Spleen (tissue), 13 donors: ENCODE measurements at places on chromosomes 1 and 21. TPM values are rescaled to one million over a fixed set of nuclear protein-coding genes. Genes with fewer than 3 reads are reported as not detected.

JAM2 gene
- 1.2 TPM for total RNA-seq

SLC9C2 gene
- total RNA-seq, result 1.4 TPM

FNBP1L gene
- 8.1 TPM for total RNA-seq

FRRS1 gene
- 7.3 TPM for total RNA-seq

IFT25 gene
- total RNA-seq, result 26.9 TPM

DNA sequence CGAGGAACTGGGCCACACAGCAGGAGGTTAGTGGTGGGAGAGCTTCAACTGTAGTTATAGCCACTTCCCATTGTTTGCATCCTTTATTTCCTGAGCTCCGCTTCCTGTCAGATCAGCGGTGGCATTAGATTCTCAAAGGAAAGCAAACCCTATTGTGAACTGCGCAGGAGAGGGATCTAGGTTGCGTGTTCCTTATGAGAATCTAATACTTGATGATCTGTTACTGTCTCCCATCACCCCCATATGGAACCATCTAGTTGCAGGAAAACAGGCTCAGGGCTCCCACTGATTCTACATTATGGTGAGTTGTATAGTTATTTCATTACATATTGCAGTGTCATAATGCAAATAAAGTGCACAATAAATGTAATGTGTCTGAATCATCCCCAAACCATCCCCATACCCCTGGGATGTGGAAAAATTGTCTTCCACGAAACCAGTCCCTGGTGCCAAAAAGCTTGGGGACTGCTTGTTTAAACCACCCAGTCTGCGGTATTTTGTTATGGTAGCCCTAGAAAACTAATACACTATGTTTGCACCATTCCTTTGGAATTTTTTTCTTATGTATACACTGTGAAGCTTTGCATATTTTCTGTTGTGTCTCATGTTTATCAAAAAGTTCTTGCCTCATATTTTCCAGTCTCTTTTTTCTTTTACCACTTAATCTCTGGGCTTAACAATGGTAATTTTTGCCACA lies 136.6 kb upstream of the IVNS1ABP start:
- no peak for DNase-seq

DNA sequence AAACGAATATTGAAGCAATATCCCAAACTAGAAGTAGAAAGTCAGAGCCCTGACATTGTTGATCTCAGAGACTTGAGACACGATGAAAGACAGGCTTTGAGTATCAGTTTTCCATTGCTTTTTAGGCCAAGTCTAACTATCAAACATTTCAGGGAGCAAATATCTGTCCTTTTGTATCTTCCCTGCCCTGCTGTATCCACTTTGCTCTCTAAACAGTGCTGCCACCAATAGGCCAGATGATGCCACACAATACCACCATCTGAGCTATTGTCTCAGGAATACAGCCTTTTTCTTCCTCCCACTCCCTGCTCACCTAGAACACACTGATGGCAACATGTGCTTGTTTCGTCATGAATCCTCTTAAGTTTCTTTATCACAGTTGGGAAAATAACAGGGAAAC lies 62.6 kb upstream of the SPAG17 start:
- DNase-seq, result no peak

DNA sequence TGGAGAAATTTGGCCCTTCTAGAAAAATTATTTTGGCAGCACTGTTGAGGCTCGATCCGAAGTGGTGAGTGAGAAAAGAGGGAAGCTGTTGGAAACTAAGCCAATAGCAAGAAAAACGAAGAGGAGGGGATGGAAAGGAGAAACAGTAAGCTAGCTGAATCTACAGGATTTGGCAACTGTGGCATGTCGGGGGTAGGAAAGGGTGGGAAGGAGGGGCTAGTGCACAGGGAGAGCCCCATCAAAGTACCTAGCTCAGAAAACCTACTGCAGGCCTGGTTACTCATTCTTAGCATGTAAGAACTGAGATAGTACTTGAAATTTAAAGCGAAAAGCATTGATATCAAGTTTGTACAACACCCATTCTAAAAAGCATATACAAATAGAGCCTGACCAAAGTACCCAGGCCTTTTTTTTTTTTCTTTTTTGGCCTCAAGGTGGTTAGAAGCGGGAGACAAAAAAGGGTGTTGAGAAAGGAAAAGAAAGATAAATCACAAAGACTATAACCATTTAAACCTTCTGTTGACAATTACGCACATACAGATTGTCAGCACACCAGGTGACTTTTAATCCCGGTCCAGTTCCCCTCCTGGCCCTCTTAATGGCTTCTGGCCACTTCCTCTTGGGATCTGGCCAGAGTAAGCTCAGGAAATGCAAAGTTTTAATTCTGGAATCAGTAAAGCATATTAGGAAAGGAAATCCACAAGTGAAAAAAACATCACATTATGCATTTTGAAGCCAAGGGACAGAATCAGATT lies 50.4 kb downstream of the SLC16A1 start:
- no peak for DNase-seq

GRCh38 chr1:192147696-192148095 lies 10.6 kb upstream of the RGS18 start:
- no peak for DNase-seq

DNA sequence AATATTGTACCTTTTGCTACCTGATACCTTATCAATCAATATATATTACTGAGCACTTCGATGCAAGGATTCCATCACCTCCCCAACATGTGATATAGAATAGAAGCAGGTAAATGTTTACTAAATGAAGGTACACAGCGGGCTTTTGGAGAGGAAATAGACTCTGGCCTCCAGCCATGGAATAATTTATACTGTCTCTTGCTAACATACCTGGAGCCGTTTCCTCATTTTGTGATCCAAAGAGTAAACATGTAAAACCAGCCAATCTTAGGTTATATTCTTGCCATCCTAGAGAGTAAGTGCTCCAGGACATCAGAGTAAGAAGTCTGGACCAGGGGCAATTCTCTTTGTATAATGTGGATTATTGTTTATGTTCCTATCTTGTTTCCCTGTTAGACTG lies 39.4 kb downstream of the NDUFS5 start:
- no peak for DNase-seq

DNA sequence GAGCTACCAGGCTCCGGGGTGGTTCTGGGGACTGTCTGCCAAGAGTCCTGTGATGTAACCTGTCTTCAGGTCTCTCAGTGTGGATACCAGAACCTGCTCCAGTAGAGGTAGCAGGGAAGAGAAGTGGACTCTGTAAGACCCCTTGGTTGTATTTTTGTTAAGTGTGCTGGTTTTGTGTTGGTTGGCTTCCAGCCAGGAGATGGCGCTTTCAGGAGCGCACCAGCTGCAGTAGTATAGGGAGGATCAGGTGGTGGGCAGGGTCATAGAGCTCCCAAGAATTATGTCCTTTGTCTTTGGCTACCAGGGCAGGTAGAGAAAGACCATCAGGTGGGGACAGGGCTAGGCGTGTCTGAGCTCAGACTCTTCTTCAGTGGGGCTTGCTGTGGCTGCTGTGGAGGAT lies 1147.2 kb upstream of the ADGRL4 start:
- no peak for DNase-seq

GRCh38 chr1:103333141-103333540 lies 192.4 kb upstream of the RNPC3 start:
- DNase-seq, result no peak

GRCh38 chr1:34918386-34918976 lies 11.0 kb downstream of the DLGAP3 start:
- DNase-seq, result no peak

DNA sequence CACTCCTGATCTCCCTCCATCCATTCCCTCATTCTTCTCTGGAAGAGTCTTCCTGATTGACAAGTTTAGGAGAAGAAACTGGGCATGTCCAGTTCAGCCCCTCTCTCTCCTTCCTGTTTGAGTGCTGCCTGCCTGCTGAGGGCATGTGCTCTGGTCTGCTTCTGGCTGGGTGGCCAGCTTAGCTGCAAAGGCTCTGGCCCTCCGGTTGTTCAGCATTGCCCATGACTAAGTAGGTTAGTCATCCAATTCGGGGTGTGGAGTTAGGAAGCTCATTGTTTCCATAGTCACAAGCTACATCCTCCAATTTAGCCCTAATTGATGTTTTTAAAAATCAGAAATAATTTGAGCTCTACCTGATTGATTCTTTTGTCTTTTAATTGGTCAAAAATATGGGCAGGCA lies 25.6 kb upstream of the PLA2G2E start:
- DNase-seq, result no peak

DNA sequence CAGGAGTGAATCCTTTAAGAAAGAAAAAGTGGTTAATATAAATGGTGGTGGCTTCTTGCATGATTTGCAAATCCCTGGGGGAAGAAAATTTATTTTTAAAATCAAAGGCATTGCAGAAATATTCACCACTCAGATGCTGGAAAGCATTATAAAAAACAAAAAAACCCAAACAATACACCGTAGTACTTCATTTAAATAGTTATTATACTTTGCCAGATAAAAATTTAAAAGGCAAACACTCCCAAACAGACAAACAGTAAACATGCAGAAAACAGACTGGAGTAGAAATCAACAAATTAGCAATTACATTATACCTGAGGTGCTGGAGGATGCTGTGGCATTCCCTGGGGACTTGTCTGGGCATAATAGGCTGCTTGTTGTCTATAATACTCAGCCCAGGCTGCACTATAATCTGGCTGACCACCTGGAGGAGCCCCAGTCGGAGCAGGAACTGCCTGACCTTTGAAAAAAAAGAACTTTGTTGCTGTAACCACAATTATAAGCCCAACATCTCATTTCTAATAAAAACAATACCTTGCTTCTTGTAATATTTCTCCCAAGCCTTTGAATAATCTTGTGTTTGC lies 29.9 kb downstream of the FUBP1 start:
- no peak for DNase-seq

- DNase-seq, result no peak
Measured at GRCh38 chr1:117689997-117690625, 84.3 kb downstream of the TENT5C start.

DNA sequence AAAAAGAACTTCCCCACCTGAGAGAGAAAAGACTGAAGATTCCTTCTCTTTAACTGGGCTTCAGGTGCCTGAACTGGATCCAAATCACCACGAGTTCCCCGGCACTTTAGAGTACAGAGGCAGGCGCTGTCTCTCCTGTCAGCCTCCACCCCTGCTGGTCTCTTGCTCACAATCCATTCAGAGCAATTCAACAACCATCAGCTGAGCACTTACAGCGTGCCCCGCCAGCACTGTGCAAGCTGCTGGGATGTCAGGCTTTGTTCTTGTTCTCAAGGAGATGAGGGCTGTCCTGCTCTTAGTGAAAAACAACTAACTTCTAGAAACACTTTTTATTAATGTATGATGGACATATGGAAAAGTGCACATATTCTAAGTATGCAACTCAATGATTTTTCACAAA lies 68.7 kb upstream of the VAMP3 start:
- no peak for DNase-seq

- no peak for DNase-seq
Measured at GRCh38 chr1:185566995-185567394, 167.2 kb upstream of the HMCN1 start.

DNA sequence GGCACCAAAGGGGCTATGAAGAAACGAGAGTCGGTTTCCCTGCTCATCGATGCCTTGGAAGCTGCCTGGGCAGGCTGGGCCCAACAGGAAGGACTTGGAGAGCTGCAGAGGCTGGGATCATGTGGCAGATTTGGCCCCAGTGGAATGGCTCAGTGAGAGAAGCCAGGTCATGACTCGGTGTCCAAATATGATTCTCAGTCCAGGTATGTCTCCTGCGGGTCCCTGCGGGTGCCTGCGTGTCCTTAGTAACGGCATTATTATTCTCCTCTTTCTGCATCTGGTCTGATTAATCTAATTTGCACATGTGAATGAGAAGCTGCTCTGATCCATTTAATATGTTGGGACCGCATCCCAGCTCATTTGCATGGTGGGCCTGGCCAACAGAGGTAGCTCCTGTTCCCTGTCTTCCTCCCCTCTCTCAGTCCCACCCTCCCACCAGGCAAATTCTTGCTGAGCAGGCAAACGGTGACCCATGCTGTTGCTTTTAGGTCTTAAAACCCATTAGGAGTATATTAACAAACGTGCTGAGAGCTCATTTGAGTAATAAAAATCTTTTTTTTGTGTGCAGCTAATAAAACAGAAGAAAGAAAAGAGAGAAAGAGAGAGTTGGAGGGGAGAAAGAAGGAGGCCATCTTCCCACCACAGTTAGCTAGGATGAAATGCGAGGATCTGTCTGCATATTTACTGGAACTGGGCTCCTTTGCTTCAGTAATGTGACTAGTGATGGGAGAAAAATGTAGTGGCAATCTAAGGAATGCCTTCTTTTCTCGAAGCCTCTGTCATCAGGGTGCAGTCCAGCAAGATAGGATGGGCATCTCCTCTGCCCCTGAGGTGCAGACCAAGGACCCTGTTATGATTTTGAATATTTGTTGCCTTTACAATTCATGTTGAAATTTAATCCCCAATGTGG lies 133.5 kb downstream of the HMGB4 start:
- DNase-seq, result no peak

GRCh38 chr1:153431928-153432327 lies 15.6 kb downstream of the S100A7A start:
- no peak for DNase-seq

- no peak for DNase-seq
Measured at GRCh38 chr1:87478231-87478630, 149.6 kb downstream of the LMO4 start.

GRCh38 chr21:37626320-37626719 lies 259.7 kb downstream of the DYRK1A start:
- DNase-seq, result no peak

DNA sequence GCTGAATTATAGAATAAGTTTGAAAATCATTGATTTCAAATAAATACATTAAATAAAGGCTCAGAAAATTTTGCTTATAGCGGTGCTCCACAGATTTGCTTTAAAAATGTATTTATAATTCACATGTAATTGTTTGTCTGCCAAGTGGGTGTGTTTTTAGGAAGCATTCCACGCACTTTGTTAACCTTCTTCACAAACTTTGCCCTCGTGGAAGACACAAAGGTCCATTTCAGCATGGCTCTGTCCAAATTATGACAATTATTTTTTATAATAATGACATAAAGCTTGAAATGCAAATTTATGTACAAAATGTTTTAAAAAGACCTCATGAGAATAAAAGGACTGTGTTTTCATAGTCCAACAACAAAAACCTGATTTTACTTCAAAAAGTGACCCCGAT lies 146.1 kb downstream of the GRIK1 start:
- no peak for DNase-seq
